Activated T-cell treated with anti-CD3 and anti-CD28 coated beads for 48 hours (primary cell): ENCODE measurements at places on chromosomes 6 and 20.

DNA sequence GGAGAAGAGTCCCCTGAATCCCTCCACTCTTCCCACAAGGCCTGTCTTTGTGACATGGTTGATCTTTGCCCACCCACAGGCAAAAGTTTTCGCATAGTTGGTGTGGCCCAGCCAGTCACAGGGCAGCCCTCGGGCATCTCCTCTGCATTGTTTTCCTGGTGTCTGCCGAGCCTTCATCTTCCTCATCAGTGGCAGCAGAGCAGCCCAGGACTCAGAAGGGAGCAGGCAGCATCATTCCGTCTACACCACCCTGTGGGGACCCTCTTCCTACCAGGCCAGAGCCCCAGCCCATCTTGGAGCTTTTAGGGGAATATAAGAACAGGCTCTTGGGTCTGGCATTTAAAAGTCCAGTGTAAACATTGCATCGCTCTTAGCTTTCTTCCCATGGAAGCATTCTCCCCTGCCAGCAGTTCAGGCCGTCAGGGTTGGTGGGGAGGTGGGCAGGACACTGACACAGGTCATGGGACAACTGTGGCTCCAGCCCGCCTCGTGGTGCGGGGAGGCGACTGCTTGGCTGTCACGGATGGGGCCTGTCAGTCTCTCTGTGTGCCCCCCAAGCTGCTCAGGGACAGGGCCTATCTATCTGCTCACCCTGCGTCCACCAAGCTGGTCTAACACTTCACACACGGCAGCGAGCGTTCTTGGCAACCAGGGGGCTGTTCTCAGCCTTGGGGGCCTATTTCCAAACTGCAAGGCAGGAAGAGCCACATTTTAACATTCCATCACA lies 38.3 kb downstream of the PDRG1 start:
- no peak for DNase-seq

GRCh38 chr6:160791459-160791858 lies 89.4 kb downstream of the PLG start:
- no peak for DNase-seq

DNA sequence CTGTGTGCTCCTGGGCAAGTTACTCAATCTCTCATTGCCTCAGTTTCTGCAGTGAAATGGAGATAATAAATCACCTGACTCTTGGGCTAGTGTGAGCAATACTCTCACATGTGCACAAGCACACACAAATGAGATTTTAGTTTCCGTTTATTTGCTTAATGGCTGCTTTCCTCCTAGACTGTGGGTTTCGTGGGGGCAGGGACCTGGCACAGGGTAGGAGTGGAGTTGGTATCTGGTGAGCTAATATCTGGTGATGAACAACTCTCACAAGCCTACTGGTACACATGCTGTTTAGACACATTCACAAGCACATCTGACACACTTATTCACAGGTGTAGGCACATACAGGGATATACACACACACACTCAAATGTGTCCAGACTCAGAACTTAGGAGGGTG lies 73.8 kb downstream of the TOX2 start:
- peak; percentile 14 for DNase-seq

- DNase-seq: no peak
Measured at GRCh38 chr6:144485531-144485930, 200.4 kb downstream of the UTRN start.

DNA sequence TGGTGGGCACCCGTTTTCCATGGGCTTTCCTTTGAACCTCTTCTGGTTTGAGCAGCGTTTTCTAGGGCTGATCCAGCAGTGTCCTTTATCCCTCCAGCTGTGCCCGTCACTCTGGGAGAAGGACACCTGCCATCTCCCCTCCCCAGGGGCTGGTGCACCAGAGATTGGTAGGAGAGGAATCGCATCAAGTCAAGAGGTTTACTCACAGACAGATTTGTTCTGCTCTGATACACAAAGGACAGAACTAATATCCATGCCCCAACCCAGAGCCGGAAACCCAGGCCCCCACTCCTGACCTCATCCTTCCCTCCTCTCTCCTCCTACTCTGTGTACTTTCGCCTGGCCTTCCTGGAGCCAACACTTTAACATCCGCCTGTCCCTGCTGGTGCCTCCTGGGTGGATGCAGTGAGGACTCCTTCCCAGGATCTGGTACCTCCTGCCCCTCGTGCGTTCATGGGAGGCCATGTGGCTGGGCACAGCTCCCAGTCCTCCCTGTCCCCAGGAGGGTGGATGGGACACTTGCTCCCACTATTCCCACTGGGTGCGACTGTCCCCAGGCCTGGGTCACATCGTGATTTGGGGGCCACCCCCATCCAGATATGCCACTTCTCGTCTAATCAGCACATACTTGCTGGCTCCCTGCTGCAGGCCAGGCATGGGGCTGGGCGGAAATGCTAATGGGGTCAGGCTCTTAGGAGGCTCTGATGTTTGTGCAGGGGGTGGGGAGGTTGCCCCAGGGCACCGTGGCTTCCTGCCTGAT lies 286.3 kb downstream of the CDH4 start:
- DNase-seq: no peak

- DNase-seq: no peak
Measured at GRCh38 chr6:109925075-109925474, 53.0 kb upstream of the GPR6 start.

DNA sequence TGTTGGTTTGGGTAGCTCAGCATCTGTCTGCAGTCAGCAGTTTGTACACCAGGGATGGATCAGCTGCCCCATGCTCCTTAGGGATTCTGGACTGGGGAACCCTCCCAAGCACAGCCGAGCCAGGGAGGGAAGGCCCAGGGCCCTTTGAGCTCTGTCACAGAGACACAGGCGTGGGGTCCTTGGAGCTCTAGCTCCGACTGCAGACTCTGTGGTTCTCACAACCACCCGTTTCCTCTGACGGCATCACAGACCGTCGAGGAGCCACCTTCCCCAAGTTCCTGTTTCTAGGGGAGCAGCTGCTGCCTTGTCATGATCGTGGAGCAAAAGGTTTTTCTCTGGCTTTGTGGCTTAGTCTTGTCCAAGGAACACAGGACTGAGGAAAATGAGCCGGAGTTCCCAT lies at the start of gene SLA2:
TSS of gene SLA2 (minus strand) at position 199 of the 400 bp plus-strand sequence. CDS start 4,861 bp downstream, outside the sequence.
- peak; percentile 51 for DNase-seq

DNA sequence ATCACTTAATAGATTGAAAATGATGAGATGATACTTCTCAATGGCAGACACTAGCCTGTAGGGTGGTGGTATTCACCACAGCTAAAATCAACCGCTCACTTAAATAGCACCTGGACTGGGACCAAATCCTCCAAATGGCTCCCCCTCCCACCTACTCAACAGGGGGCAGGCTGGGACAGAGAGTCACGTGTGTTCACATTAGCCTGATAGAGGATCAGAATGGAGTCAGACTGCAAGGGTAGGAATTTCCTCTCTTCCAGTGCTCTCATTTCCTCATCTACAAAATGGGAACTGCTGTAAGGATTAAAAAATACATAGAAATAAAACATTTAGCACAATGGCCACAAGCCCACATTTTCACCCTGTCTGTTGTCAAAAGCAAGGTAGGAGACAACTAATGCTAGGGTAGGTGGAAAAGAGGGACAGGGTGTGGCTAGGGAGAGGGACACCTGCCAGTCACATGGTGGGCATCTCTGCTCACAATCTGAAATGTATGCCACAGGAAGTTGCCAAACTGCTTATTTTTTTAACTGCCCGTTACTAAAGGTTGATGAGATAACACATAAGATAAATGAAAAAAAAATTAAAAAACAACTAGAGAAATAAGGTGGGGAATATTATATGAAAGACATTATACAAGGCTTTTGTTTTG lies 55.3 kb downstream of the BACH2 start:
- no peak for DNase-seq

DNA sequence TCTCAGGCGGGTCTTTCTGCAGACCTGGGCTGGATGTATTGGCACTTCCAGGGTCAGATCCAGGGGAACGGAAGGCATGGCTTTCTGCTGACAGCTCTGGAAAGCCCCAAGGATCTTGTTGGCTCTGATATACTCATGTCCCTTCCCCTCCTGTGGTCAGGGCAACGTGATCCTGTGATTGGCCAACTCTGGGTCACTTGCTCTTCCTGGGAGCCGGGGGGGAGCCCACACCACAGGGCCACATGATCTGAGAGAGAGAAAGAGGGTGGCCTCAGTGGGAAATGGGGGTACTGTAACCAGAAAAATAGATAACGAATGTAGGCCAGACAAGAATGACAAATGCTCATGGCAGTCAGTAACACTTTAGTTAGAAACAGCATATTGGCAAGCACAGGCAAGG lies 223.0 kb downstream of the NFATC2 start:
- DNase-seq: no peak

DNA sequence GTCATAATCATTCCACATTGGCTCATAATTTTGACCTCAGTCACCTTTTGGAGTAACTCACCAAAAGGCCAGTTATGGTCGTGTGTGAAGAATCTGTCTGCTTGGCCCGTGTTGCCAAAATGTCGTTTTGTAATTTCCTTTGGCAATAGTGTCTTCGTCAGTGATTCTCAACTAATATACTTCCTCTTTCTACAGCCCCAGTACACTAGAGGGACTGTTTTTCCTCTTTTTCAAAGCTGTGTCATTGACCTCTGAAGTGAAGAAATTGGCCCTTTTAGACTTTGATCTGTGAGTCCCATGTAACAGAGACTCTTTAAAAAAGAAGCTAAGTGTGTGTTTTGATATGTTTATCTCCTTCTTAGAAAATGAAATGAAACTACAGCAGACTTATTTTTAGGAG lies 5.2 kb downstream of the FOXO3 start:
- DNase-seq: no peak

- no peak for DNase-seq
Measured at GRCh38 chr6:164163239-164163638, 748.7 kb downstream of the QKI start.

DNA sequence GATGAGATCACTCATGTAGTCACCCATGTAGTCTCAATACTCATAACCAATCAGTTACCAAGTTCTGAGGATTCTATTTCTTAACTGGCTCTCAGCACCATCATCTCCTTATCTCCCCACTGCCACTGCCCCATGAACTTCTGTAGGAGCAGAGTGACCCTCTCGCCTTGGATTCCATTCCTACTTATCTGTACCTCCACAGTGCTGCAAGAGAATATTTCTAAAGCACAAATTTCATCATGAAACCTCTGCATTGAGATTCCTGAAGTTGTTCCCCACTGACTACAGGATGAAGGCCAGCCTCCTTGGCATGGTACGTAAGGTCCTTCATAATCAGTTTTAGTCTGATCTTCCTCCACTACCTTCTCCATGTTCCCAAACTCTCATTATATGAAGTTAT lies 34.8 kb downstream of the BACH2 start:
- no peak for DNase-seq

DNA sequence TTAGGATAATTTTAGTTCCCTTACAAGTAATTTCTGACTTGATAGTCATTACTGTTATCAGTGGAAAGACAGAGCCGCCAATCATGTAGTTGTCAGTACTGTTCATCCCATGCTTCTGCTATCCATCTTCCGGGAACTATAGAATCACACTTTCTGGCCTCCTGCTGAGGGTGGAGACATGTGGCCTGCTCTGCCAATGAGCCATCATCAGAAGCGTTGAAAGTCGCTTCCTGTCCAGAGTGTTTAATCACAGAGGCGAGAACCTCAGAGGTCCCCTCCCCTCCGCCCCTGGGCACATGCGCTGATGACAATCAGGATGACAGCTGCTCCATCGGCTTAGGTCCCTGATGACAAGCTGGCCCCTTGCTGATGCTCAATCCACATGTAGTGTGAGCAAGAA lies 3.0 kb downstream of the DDO start:
- DNase-seq: no peak

- DNase-seq: no peak
Measured at GRCh38 chr6:147910281-147910680, 401.8 kb downstream of the SAMD5 start.

DNA sequence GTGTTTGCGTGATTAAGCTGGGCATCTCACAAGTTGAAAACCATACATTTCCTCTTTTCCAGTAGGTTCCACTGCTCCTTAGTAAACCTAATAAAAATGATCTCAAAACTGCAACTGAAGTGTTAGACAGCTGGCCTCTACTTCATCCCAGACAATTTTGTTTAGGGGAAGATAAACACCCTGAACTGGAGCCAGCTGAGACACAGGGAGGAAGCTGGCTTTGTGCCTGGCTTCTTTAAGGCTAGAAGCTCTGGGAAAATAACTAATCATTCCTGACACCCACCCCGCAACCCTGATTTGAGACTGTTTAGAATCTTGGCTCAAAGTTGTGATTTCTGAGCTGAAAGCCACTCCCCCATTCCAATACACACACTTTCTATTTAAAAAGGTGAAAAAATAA lies 11.6 kb downstream of the PTPRT start:
- DNase-seq: no peak

- no peak for DNase-seq
Measured at GRCh38 chr6:168536196-168536595, 95.2 kb downstream of the SMOC2 start.

DNA sequence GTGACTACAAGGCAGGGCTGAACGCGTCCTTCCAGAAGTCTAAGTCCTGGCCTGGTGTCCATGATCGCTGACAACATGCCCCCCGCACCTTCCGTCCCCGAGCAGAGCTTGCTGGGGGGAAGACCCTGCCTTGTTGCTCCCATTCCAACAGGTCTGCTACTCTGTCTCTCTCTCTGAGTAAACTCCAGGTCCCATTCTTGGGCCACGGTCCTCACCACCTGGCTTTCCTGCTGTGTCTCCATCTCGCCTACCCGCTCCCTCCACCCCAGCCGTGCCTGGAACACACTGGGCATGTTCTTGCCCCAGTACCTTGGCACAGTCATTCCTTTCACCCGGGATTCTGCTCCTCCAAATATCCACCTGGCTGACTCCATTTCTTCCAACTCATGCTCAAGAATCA lies 162.3 kb downstream of the BMP7 start:
- no peak for DNase-seq

DNA sequence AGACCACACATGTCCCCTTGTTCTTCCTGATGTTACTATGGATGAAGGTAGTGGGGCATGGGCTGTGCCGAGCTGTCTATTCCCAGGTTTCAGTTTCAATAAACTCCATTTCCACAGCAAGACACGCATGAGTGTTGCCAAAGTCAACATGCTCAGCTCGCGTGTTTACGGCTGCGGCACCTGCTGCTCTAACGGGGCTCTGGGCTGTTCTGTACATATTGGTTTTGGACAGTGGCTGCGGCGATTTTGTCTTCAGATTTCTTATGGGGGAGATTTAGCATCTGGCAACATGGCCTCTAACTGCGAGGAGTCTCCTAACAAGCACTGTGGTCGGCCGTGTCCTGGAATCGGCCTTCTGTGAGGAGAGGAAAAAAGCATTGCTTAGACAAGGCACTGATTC lies 58.6 kb downstream of the TMEM242 start:
- no peak for DNase-seq

- DNase-seq: no peak
Measured at GRCh38 chr6:11121851-11122250, 10.3 kb upstream of the ERVFRD-1 start.

- no peak for DNase-seq
Measured at GRCh38 chr20:61874421-61875068, 191.1 kb downstream of the TAF4 start.

DNA sequence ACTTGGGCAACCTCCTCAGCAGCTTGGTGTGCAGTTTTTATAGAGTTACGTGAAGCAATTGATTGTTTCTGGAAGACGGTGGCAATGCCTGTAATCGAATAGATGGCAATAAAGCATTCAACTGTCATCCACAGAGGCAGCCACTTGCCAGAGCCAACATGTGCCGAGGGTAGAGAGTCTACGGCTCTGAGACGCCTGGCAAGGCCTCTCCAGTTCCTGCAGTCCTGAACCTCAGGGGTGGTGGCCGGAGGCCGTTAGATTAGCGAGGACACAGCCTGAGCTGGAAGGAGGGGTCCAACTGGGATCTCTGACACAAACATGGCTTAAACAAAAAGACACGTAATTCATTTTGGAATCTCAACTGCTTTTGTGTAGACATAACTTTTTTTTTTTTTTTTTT lies 775 bp upstream of the TTLL2 start:
- DNase-seq: no peak

GRCh38 chr6:113686049-113686448 lies 171.1 kb upstream of the MARCKS start:
- no peak for DNase-seq
